ENCODE measurements at places on chromosomes 2 and 18.

- no peak for DNase-seq
Observed at GRCh38 chr2:85846411-85846810, 42.4 kb downstream of the ST3GAL5 start.

DNA sequence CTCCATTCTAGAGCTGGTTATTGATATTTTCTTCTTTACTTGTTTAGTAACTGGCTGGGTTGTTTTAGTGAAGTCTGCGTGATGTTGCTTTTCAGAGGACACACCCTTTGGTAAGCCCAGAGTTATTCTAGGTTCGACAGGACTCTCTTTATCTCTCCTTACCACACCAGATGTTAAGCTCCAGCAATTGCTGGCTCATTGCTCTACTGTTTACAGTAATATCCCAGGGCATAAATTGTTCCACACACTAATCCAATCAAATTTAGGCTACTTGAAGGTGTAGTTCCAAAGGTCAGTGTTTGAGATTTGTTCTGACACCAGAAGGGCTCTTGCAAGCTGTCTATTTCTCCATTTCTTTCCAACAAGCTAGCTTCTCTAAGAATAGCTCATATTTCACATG lies 506.6 kb downstream of the NR4A2 start:
- DNase-seq: no peak

- peak; percentile 23 for DNase-seq
Observed at GRCh38 chr18:72762515-72763122, 105.2 kb downstream of the NETO1 start.

DNA sequence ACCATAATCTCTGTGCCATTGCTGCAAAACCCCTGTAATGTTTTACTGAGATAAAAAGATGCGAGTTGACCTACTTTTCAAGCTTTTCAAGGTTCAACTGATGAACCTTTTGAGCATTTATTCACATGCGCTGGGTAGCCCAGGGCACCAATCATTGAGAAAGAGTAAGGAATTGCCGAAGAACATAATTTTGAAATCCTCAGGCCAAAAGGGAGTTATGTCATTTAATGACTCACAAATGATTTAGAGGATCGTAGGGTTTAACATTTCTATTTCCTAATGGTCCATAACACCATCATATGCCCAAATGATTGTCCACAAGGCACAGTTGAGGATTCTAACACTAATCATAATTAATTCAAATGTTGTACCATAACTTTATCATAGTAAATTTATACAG lies 20.2 kb upstream of the DLX1 start:
- DNase-seq: no peak

DNA sequence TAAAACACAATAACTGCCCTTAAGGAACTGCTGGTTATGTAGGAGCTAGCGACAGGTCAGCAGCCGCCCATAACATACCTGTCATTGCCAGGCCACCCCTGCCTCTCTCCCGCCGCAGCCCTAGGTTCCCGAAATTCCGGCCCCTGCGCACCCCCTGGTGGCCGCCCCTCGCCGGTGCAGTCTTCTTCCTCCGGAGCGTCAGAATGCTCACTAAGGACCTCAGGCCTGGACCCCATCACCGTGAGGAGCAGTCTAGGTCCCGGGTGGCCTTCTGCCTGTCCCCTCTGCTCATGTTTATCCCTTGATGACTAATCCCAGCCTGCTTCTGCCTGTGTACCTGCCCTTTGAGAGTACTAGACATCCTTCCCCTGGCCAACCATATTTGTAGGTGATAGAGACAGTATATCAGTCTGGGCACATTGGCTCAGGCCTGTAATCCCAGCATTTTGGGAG lies 115.7 kb upstream of the SLC1A4 start:
- peak; percentile 79 for DNase-seq

- no peak for DNase-seq
Observed at GRCh38 chr2:56376699-56377665, 193.2 kb downstream of the CCDC85A start.

GRCh38 chr18:22322243-22322691 lies 95.4 kb downstream of the CTAGE1 start:
- no peak for DNase-seq

GRCh38 chr2:221671515-221671914 lies 99.4 kb upstream of the EPHA4 start:
- DNase-seq: no peak

- no peak for DNase-seq
Observed at GRCh38 chr2:96875498-96876268, 5.8 kb upstream of the SEMA4C start.

- no peak for DNase-seq
Observed at GRCh38 chr2:96485350-96485749, 19.8 kb downstream of the NEURL3 start.

DNA sequence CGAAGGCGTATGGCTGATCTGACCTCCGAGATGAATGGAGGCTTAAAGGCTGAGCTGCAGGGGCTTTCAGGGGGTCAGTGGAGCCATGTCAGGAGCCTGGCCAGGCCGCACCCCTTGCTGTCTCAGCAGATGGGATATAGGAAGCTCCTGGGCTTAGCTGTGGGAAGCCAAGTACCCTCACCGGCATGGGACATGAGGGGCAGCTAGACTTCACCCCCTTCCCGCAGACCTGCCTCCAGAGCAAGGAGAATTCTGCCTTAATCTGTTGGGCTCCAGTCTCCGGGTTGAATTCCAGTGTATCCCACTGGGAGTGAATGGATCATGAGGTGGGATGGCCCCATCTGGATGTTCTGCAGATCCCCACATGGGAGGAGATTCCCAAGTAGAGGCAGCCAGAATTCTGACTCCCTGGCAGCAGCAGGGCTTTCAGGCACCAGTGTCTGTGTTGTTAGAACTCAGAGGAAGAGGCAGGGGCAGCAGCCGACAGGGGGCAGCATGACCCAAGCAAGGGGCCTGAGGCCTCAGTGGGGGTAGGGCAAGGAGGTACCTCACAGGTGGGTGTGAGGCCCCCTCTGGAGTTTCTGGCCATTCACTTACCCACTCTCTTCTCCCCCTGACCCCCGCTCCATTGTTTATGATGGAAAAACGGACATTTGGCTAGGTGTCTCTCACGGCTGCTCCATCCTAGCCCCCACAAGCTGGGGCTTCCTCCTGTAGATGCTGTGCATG lies 19.1 kb downstream of the CAPG start:
- peak; percentile 81 for DNase-seq

DNA sequence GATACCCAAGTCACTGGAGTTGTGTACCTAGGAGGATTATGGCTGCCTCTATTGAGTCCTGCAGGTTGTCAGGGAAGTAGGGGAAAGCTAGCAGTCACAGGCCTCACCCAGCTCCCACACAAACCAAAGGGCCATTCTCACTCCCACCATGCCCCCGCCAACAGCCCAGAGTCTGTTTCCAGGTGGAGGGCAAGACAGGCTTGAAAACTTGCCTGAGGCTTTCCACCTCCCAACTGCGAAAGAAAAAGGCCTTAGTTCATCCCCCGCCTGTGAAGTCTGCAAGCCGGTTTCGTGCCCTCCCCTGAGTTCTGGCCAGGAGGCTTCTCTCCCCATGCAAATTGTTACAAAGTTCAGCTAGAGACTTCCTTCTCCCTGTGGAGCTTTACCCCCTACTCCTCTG lies 270.3 kb downstream of the TXNL1 start:
- no peak for DNase-seq

DNA sequence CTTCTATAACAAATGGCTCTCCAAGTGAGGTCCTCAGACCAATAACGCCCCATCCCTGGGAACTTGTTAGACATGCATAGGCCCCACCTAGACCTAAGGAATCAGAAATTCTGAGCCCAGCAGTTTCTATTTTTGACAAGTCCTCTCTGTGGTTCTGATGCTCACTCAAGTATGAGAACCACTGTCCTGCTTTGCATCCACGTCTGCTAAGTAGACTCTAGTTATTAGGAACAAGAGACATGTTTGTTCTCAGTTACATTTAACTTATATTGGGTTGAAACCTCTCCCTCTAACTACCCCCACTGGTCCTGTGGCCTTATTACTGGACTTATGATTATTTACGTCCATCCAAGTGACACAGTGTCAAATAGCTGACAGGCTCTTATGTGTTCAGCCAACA lies 70.3 kb downstream of the TMEM17 start:
- no peak for DNase-seq

DNA sequence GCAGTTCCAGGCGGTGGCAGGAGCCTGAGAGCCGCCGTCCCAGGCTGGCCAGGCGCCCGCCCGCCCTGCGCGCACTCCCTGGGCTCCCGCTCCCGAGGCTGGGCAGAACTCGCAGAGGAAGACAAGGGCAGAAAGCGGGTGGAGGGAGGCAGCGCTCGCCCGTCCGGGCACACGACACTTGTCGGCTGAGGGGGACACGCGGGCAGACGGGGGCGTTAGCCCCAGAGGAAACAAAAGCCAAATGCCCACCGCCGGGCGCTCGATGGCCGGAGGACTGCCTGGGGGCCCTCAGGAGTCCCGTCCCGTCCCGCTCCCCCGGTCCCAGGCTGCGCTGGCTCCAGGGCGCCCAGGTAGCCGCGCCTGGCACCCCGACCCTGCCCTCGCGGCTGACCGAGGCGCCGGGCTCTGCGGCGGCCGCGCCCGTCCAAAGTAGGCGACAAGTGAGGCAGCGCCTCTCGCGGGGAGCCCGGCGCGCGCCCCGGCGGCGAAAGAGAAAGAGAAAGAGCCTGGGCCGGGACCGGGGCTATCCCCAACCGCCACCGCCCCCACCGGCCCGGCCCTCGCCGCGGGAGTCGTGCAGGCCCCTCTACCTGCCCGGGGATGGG lies 491 bp downstream of the L3MBTL4 start:
- DNase-seq: no peak

DNA sequence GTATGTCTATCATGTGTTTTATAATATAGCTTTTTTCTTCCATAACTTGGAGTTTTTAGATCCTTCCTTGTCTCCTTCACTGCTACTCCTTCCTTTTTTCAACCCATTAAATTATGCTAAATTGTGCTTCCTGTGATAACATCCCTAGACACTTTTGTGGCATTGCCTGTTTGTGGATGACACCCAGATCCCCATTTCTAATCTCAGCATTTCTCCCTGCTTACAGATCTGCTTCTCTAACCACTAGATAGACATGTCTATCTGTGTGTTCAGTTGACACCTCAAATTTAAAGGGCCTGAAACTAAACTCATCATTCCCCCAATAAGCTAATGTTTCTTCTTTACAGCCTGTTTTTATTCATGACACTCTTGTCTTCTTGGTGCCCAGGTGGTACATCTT lies 244.8 kb downstream of the BABAM2 start:
- no peak for DNase-seq

GRCh38 chr2:105782646-105783045 lies 37.9 kb downstream of the NCK2 start:
- no peak for DNase-seq

DNA sequence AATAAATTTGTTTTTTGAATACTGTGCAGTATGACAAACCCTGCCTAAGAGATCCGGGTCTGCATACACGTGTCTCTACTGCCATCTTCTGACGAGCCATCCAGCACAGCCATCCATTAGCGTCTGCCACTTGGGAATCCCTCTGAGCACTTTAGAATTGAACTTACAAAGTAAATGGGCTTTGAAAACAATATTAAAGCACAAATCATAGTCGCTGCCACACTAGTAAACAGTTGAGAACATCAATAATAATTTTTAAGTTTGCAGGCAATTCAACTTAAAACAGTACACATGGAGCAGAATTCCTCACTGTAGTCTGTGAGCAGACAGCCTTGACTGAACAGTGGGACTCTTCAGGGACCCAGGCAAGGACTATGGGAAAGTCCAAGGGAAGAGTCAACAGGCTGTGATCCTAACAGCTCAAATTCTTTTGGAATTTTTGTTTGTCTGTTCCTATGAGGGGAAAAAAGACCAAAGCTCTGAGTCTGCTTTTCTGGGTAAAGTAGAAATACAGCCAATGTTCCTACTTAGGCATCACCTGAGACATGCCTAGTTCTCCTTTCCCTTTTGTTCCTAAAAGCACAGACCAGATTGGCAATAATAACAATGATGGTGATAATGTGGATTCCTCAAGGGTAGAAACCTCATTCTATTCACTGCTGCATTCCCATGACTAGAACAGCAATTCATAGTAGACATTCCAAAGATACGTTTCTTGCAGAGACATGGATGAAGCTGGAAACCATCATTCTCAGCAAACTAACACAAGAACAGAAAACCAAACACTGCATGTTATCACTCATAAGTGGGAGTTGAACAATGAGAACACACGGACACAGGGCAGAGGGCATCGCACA lies 92.9 kb downstream of the MREG start:
- peak; percentile 32 for DNase-seq

DNA sequence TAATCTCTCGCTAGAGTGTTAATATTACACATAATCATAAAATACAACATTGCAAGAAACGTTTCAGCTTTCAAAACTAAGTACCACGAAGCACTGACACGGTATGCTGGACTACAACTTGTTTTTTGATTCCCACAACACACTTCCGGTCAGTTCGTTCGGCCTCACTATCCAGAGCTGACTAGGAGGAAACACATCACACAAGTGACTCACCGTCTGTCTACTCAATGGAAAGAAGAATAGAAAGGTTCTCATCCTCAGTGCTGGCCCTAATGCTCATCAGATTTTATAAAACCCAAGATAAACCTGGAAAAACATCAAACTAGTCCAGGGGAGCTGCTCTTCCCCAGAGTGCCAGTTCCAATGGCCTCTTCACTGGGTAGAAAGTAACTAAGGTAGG lies 42.9 kb downstream of the ZNF385B start:
- DNase-seq: no peak

DNA sequence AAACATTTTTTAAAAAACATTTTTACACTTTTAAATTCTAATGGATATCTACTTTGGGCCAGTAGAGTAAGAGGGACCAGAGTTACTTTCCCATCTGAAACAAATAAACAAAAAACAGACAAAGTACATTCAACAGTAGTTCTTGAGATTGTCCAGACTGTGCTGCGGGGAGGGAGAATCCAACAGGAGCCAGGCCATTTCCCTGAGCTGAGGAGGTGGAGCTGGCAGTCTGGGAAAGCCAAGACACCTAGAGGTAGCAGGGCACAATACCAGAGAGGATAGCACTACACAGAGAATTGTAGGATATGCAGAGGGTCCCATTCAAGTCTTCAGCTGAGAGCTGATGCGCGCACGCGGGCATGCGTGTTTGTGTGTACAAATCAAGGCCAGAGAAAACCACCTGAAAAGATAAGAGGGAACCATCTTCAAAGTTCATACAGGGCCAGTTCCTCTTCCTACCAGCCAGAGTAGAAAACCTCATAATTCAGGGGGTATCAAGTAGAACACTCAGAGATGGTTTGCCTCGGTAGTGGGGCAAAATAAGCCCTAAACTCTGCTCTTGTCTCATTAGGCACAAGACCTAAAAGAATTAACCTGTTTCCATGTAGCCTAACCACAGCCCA lies 44.0 kb downstream of the PTRHD1 start:
- peak; percentile 3 for DNase-seq

GRCh38 chr2:5995832-5996231 lies 303.6 kb downstream of the SOX11 start:
- DNase-seq: no peak

Measured in thymus (tissue), 14 donors.